ENCODE measurements at places on chromosomes 5 and 9.

- DNase-seq = no peak
Observed at GRCh38 chr9:81497091-81497490, 192.3 kb downstream of the TLE1 start.

GRCh38 chr9:115944166-115944948 is 209.2 kb upstream of the PAPPA start:
- DNase-seq = no peak

- DNase-seq = no peak
Observed at GRCh38 chr5:135279328-135279727, 119.7 kb downstream of the MACROH2A1 start.

DNA sequence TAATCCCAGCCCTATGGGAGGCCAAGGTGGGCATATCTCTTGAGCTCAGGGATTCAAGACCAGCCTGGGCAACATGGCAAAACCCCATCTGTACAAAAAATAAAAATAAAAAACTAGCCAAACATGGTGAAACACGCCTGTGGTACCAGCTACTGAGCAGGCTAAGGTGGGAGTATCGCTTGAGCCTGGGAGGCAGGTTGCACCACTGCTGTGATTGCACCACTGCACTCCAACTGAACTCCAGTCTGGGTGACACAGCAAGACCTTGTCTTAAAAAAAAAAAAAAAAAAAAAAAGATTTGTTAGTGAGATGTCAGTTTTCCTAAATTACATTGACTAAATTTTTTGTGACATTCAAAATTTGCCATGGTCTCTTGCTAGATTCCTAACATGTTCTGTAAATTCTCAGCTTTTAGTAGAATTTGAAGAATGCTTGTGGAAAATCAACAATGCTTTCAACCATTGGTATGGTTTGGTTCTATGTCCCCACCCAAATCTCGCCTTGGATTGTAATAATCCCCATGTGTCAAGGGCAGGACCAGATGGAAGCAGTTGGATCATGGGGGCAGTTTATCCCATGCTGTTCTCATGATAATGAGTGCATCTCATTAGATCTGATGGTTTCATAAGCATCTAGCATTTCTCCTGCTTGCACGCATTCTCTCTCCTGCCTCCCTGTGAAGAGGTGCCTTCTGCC is 236.1 kb downstream of the ARRDC3 start:
- no peak for DNase-seq

DNA sequence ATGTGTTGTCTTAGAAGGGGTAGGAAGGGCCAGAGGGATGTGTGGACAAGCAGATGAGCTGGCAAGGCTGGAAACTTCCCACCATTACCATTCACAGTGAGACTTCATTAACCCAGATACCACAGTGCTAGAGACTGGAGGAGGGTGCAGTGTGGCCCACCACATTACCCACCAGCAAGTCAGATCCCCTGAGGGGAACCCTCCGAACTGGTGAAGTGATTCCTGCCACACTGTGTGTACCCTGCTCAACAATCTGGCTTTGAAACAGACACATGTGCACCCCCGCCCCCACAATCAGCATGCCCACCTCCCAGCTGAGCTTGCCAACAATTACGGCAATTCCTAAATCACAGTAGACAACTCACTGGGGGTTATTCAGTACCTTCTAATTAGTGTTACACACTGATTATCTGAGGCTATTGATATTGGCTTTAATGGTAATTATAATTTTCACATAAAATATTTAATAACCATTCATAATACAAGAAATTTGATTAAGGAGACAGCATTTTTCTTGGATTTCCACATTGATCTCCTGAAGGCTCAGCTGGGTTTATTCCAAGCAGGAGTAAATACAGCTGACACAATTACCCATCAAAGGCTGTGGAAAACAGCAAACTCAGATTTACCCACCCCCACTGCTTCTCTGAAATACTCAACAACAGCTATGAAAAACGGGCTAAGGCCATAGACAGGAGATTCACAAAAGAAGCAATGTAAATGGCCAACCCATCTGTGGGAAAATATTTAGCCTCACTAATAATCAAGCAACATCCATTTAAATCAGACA is 169.3 kb upstream of the FSTL4 start:
- DNase-seq = no peak

- no peak for DNase-seq
Observed at GRCh38 chr5:148535190-148535589, 119.1 kb downstream of the HTR4 start.

Measured in activated CD4-positive, CD25-positive, alpha-beta regulatory T cell treated with anti-CD3 and anti-CD28 coated beads, Interleukin-2, amount 50 U/mL, for 16 hours (primary cell).